ENCODE measurements at places on chromosomes 7 and 10.

DNA sequence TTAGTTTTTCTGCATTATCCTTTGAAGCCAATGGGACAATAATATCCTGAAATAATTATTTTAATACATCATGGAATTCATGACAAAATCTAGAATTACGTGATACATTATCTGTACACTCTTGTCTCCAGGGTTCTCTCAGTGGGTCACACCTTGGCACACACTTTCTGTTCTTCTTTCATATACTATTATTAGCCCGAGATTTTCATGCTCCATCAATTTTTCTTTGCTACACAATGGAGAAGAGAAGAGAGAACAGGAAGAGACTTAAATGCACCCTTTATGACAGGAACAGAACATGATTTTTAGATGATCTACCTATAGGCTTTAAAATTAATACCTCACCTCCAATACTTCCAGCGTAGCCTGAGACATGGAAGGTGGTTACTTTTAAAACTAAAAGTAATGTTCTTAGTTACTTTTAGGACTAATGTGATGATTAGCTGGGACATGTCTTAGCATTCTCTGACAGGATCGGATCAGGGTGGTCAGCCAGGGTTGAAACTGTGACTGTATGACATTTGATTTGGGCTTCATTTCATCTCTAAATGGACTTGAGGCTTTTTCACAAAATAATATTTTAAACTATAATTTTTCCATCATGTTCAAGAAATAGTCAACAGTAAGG is 148.2 kb upstream of the WNT16 start:
- DNase-seq: no peak

DNA sequence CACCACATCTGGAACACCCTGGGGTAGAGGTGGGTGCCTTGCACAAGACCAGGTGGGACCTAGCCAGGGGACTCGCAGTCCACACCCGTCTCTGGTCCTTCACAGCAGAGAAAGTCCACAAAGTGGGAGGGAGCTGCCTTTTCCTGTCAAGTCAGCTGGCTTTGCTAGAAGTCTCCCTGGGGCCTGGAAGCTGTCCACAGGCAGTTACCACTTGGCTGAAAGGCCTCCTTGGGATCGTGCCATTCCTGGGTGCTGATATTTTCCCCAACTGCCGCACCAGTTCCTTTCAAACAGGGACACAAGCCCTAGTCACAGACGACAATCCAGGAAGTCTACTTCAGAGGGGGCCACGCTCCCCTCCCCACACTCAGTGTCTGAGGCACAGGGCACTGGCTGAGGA is 75.4 kb downstream of the AFAP1L2 start:
- no peak for DNase-seq

- DNase-seq: no peak
These were observed 12.2 kb downstream of the AQP1 start for GRCh38 chr7:30923774-30924413.

- no peak for DNase-seq
These were observed 33.7 kb downstream of the ZNF37A start for GRCh38 chr10:38127812-38128211.
